Hematopoietic multipotent progenitor cell treated with erythropoietin and hydrocortisone succinate and interleukin-3 and kit ligand, for 6 days (in vitro differentiated cells): ENCODE measurements at places on chromosomes 2 and 18.

DNA sequence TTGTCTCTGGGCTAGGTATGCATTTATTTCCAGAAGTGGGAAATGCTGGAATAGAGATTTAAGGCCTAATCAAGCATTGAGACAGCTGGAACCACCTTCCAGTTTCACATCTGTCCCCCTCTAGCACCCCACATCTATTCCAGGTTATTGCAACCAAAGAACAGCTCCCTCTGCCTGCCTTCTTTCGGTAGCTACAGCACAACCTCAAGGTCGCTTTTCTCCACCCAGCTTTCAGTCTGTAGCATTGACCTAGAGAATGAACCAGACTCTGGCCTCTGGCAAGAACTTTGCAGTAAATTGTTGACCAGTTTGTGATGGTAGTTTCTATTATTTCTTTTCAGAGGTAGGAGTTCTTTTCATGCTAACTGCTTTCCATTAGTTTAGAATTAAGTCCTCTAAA is 484.2 kb downstream of the DLGAP1 start:
- DNase-seq = peak; percentile 48

DNA sequence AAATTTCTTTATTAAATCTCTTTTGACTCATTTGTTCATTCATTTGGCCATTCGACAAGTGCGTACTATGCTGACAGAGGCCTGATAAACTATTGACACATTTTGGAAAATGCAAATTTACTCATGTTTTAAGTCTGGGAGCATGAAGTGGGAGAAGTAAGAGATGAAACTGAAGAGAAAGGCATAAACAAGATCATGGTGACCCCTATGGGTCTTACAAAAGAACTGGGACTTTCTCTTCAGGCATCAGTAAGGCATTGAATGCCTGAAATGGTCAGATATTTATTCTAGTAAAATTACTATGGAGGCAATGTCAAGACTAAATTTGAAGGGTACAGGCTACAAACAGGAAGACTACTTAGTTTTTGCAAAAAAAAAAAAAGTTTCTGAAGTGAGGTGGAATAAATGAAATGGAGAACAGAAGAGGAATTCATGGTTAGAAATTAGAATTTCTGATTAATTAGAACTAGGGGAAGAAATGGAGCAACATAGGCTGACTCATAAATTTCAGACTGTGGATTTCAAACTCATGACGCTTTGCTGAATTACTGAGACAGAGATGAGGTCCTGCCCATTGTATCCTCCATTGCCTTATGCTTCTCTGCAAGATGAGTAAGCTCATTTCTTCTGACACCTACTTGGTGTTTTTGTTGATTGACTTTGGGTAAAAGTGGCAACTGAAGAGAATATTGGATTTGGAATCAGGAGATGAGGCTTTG is 32.7 kb downstream of the VSNL1 start:
- DNase-seq = no peak

DNA sequence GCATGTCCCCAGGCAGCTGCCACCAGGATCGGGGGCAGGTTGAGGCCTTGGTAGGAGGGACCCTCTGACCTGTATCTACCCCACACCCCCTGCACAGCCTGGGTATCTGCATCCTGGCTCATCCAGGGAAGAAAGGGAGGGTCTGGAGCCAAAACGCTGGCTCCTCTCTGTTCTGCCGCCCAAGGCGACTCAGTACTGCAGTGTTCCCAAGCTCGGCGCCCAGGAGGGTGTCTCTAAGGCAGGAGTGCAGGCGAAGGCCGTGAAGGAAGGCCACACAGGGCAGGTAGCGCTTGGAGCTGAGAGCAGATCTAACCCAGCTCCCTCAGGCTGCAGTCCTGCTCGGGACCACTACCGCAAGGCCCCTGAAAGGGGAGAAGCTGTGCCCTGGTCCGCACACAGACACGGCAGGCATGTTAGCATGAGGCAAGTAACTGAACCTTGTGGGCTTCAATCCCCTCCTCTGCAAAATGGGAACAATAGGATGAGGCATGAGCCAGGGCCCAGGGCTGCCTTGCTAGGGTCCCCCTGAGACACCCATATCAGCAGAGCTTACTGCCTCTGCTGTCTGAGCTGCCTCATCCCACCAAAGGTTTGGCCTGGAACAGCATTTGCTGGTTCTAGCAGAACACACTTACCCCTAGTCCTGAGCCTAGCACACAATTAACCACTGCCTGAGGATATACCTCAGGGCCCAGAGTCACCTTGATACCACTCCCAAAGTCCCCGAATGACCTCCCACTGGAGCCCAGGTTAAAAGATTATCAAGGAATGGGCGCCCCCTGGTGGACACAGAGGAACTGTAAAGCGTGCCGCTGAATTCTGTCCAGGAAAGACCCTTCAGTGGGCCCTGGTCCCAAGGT is 6.5 kb downstream of the PTMA start:
- peak; percentile 95 for DNase-seq

- DNase-seq = peak; percentile 19
Observed at GRCh38 chr2:68230241-68231060, 21.9 kb downstream of the PPP3R1 start.

- DNase-seq = no peak
Observed at GRCh38 chr18:12248926-12249720, 5.0 kb upstream of the CIDEA start.

GRCh38 chr2:171430516-171431410 is 3.0 kb downstream of the METTL8 start:
- DNase-seq = no peak

- DNase-seq = peak; percentile 86
Observed at GRCh38 chr2:38474715-38475566, 97.9 kb upstream of the ATL2 start.

DNA sequence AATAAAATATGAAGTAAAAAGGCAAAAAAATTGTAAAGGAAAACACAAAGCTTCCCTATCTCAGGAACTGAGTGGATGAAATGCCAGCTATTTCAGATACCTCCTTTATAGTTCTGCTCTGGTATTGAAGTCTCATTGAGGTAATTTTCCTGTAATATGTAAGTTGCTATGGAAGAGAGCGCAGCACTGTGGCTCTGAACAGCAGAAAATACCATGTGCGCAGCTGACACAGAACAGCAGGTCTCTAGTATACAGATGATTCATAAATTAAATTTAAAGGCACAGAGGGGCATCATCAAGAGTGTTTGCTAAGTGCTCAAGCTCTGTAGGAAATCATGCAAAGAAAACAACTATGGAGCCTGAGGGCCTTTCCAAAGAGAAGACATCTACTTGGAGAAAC is 315.3 kb upstream of the CDH7 start:
- no peak for DNase-seq

GRCh38 chr2:136324966-136325365 is 207.0 kb upstream of the CXCR4 start:
- peak; percentile 70 for DNase-seq

- no peak for DNase-seq
Observed at GRCh38 chr2:75570948-75571729, 10.4 kb upstream of the EVA1A start.

DNA sequence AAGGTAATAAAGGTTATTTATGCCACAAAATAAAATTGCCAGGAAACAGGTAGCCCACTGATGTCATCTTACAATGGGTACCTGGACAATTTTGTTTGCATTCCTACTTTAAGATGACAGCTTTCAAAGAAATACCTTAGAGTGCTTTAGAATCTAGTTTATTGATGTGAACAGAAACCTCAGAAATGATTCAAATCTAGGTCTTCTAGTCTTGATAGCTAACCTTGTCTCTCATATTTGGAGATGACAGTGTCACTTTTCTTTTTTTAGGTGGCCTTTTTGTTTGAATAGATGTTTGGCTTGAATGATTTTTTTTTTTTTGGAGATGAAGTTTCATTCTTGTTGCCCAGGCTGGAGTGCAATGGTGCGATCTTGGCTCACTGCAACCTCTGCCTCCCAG is 69.1 kb downstream of the PIK3C3 start:
- no peak for DNase-seq

- DNase-seq = no peak
Observed at GRCh38 chr18:24928301-24928878, 423.6 kb downstream of the ZNF521 start.

DNA sequence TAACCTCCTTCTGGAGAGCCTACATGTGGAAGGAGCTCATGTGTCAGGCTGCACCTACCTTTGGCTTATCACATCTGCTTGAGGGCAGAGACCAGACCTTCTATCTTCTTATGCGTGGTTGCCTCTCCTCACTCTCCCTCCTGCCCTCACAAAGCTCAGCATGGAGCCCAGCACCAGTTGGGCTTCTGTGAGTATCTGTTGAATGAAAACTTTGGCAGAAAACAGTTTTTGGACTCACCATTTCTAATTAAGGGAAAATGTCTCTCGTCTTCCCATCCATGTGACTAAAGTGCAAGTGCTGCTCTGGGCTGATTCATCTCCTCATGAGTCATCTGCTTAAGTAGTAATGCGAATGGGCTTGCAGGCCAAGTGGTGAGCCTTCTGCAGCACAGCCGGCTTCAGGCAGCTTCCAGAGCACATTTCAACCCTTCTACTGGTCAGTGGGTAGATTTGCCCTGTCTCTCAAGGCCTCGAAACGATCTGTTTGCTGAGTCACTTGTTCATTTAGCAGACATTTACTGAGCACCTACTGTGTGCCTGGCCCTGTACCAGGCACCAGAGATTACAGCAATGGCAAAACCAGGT is 102.6 kb downstream of the VSNL1 start:
- no peak for DNase-seq

- no peak for DNase-seq
Observed at GRCh38 chr2:20931346-20931745, 108.4 kb upstream of the LDAH start.

DNA sequence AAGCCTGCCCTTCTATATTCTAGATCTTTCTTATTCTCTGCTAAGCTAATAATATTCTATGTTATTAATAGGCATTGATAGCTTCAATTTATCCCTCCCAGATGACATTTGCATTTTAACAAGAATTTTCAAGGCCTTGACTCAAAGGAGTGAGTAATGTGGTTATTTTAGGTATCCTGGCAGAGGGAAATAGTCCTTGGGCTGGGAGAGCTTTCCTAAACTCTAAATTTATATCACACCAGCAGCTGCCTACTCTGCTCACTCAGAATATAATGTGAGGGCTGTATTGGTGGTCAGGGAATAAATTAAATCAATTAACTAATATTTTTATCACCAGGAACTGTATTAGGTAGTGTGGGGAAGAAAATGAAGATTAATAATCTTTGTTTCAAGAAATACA is 74.8 kb upstream of the ADAM23 start:
- no peak for DNase-seq

DNA sequence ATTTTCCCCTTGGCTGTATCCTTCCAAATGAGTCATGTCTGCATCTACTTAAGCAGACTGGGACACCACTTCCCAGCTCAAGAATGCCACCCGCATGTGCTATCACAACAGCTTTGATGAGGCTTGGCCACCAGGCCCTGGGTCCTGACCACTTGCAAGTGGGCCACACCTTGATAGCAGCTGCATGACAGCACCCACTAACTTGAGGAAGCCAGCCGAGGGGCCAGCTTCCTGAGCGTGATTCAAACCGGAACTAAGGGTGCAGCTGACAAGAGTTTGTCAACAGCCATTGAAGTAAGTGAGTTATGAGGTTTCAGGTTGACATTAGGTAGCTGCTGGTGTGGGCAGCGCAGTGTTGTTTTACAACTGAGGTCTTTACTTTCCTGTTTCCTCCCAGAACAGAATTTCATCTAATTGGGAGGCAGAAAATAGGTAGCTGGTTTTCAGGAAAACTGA is 54.4 kb downstream of the EPHA4 start:
- peak; percentile 61 for DNase-seq

GRCh38 chr2:165568361-165568760 is 98.9 kb downstream of the CSRNP3 start:
- DNase-seq = no peak

DNA sequence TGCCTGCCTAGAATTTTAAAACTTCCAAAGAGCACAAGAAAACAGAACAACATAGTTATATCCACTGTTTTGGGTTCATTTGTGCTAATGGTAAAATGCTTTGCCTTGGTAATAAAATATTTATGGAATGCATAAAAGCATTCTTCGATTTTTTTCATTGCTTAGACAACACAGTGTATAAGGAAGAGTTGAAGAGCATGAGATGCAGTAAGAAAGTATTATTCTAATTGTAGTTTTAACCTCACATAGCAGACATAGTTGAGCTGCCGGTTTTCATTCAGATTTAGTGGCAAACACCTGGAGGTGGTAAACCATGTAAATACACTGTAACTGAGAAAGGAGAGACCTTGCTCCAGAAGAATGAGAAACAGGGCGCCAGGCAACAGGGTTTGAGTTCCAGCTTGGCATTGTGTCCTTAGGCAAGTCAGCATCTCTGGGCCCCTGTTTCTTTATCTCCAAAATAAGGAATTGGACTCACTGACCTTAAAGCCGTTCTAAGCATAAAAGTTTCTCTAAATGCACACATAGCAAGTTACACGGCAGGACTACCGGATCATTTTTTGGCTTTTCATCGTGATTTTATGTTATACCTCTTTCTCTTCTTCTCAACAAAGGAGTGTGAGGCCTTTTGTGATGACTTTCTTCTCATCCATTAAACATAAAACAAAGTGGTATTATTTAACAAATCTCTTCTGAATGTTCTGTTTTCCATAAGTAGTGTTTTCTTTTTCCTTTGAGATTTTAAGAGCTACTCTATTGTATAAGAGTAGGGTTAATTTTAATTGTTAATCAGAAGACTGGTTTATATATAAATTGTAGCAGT is 7.9 kb downstream of the UGP2 start:
- no peak for DNase-seq

DNA sequence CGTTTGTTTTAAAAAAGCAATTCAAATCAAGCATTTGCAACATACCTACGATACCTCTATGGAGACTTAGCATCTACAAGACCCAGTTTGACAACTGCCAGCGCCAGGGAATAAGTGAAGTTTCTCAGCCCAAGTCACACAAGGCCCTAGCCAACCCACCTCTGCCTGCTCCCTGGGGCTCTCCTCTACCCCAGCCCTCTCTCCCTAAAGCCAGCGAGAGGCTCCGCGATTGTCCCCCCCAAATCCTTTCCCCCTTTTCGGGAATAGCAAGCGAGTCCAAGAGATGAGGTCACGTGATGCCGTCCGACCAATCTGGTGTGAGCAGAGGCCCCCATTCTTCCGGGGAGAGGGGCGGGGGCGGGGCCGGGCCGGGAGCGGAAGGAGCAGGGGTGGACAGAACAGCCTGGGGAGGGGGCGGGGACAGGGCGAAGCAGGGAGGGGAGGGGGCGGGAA is 102.2 kb upstream of the RAB6C start:
- peak; percentile 92 for DNase-seq
